Stimulated activated CD8-positive, alpha-beta memory T cell treated with anti-CD3 and anti-CD28 coated beads, Interleukin-4, amount 100 ng/mL, for 1 hour (primary cell): ENCODE measurements at places on chromosomes 16 and 17.

DNA sequence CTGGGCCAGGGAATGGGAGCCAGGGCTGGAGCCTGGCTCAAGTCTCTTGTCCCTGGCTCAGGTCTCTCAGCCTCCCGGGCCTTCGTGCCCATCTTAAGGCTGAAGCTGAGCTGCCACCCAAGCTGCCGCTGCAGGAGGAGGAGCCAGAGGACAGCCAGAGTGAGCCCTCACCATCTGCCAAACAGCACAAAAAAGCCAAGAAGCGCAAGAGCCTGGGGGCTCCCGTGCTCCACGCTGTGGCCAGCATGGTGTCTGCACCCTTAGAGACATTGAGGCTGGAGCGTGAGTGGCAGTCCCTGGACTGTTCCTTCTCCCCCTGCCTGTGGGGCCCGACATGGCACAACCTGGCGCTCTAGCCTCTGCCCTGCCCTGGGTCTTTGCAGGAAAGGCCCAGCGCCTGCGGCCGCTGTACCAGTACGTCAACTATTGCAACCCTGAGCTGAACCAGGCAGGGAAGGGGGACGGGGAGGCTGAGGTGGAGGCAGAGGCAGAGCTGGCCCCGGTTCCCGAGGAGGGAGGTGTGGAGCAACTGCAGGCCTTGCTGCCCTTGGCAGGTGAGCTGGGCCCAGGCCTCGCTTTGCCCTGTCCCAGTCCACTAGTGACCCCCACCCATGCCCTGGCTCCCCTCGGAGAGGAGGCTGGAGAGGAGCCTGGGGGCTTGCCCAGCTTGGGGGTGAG is 1.3 kb downstream of the C16orf86 start:
- DNase-seq = peak; percentile 29

DNA sequence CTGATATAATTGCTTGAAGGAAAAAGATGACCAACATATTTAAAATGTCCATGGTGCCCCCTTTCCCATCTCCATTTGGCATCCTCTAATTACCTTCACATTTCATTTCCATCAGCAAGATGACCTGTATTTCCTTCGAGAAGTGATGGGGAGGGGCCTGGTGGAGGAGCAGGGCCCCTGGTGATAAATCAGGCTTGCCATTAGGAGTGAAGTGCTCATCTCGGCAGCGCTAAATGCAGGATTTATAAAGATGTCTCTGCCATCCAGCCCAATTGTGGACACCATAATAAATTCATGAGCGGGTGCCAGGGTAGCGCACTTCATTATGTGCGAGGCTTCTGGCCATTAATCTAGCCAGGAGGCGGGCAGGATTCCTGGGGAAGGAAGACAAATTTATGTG is 101.5 kb upstream of the IRX6 start:
- no peak for DNase-seq

- no peak for DNase-seq
Measured at GRCh38 chr17:9072696-9073339, 51.5 kb downstream of the NTN1 start.

GRCh38 chr17:35132099-35132498 is 10.0 kb downstream of the NLE1 start:
- no peak for DNase-seq

- DNase-seq = no peak
Measured at GRCh38 chr16:15581127-15581815, 61.7 kb downstream of the MARF1 start.
